ENCODE measurements at places on chromosomes 2 and 18.
A peak's percentile ranks its signal among the peaks of the same experiment; 100 is the strongest.

- DNase-seq: no peak
Observed at GRCh38 chr2:135893374-135893794, 17.1 kb upstream of the MCM6 start.

- DNase-seq: peak; percentile 72
Observed at GRCh38 chr18:49072524-49072934, 121.8 kb upstream of the SMAD7 start.

GRCh38 chr2:10333247-10333613 lies 30.5 kb downstream of the HPCAL1 start:
- no peak for DNase-seq

DNA sequence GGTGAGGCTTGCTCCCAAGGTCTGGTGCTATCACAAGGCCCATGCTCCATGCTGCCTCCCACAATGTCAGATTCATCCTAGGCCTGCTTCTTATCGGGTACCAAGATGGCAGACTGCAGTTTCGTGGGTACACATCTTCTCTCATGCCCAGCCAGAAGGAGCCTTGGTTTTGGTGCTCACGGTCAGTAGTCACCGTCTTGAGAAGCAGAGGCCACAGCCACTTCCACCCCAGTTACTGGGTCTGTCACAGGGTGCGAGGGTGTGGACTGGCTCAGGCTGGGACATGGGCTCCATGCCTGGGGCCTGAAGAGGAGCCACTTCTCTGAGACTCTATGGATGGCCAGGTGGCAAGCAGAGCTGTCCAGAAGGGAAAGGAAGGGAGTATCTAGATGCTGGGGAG lies 178.8 kb upstream of the HS6ST1 start:
- DNase-seq: no peak

DNA sequence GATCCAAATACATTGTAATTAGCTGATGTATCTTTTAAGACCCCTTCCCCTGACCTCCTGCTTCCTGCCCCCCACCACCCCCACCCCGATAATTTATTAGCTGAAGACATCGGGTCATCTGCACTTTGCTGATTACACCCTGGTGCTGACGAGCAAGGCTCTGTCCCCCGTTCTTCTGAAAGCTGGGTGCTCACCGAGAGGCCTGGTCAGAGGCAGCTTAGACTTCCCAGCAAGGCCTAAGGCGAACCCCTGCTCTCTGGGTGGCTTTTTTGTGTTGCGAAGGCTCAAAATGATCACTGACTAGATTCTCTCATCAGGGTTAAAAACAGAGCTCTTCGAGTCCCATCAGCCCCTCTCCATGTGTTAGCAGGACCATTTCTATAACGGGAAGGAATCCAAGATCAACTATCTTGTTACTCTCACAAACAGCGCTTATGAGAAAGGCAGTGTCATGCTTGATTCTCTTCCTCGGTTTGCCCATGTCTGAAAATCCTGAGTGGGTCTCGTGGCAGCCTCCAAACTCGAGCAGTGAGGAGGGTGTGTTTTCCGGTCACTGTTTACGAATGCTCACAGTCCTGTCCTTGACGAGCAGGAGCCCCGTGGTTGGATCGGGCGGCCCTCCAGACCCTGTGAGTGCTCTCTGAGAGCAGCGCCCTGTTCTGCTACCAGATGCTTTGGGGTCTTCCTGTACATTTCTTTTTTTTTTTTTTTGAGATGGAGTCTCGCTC lies 201.6 kb downstream of the HDAC4 start:
- peak; percentile 45 for DNase-seq

DNA sequence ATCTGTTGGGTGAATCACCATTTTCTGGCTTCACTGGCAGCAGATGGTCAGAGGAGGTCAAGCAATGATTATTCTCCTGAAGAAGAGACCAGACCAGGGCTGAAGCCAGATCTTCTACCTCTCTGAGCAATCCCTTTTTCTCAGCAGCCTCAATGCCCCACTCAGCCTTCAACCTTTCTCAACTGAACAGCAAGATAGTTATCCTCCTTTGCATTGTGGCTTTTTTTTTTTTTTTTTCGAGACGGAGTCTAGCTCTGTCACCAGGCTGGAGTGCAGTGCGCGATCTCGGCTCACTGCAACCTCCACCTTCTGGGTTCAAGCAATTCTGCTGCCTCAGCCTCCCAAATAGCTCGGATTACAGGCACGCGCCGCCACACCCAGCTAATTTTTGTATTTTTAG lies 50.5 kb downstream of the ZFP36L2 start:
- DNase-seq: no peak

- no peak for DNase-seq
Observed at GRCh38 chr2:27901234-27901633, 10.7 kb downstream of the BABAM2 start.

DNA sequence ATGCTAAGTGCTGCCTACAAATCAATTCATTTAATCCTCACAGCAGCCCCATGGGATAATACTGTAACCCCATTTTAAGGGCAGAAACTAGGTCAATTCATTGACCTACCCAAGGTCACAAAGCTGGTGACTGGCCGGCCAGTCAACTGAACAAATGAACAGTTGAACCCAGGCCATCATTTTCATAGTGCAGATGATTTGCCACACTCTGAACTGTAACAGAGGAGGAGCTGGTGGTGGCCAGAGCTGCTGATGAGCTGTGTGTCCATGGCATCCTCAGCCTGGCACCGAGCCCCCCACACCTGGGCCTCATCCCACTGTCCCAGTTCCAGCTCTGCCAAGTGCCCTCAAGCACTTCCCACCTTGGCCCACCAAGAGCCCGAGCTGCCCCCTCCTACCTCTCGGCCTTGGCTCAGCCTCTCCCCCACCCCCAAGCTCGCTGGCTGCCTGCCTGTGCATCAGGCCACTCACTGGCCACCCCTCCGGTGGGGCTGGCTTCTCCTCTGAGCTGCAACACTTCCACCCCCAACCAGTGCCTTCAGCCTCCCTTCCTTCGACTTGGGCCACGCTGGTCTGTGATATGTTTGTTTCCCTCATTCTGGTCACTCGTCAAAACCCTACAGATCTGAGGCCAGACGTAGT lies 58.4 kb downstream of the ATOH8 start:
- no peak for DNase-seq

DNA sequence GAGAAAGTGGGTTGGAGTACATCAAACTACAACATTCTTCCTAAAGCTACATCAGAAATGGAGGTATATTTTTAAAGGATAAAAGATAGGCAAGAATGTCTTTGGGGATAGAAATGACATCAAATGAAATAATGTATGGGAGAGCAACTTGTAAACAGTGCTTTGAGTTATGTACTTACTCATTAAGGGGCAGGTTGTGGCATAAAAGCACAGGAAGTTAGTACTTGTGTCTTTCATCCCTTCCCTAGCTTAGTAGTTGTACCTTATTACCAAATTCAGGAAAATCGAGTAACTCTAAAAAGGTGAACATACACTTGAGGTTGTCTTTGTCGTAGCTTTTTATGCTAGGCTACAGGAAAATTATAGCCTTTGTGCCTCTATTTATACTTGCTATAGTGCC lies 28.9 kb downstream of the PPP1CB start:
- DNase-seq: no peak

GRCh38 chr2:25259737-25260124 lies 82.0 kb downstream of the DNMT3A start:
- no peak for DNase-seq

DNA sequence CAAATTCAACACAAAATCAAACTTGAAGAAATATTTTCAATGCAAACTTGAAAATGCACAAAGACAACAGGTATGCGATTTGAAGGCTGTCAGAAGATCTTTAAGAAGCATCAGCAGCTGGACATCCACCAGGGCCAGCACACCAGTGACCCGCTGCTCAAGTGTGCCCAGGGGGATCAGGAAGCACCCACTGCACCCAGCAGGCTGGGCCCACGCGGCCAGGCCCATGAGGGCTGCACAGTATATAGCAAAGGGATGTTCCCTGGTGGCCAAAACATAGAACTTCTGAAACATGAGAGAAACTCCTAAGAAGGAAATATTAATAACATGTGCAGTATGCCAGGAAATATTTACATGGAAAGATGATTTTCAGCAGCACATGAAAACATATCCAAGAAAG lies 25.0 kb downstream of the WDFY1 start:
- no peak for DNase-seq

Measured in muscle of leg (tissue), 16 donors.